ENCODE measurements at places on chromosomes 11 and 22. TPM values are rescaled to one million over a fixed set of nuclear protein-coding genes. Genes with fewer than 3 reads are reported as not detected.

The HBB gene
- 127 TPM for polyA plus RNA-seq

DNA sequence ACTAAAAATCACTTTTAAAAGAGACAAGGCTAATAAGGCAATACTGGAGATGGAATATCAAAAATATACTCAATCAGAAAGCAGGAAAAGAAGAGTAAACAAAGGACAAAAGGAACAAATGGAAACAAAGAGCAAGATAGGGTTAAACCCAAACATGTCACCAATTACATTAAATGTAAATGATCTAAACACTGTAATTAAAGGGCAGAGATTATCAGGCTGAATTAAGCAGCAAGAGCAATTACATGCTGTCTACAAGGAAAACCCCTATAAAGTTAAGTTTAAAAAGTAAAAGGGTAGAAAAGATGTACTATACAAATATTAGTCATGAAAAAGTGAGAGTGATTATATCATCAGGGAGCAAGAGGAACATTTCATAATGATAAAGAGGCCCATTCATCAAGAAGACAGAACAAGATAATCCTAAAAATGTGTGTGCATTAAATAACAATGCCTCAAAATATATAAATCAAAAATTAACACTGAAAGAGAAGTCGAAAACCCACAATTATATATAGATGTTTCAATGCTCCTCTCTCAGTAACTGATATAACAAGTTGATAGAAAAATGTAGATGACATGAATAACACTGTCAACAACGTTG, 56.8 kb downstream of the ALX4 start:
- DNase-seq = no peak

GRCh38 chr11:103537904-103538502, 428.8 kb downstream of the DYNC2H1 start:
- no peak for DNase-seq

DNA sequence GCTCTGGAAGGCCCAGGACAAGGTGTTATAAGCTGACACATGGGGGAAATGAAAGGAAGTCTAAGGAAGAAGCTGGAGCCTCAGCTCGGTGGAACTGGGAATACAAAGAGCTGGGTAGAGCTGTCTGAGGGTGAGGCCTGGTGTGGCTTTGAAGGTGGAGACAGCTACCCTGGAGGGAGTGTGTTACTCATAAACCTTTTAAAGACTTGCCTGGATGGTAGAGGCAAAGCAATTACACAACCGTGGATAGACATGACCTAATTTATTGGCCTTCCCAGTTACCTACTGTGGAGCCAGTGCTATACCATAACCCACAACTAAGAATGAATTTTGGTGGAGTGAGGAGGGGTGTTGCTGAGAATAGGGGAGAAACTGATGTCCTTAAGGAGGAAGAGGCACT, 22.6 kb downstream of the EXPH5 start:
- DNase-seq = no peak

DNA sequence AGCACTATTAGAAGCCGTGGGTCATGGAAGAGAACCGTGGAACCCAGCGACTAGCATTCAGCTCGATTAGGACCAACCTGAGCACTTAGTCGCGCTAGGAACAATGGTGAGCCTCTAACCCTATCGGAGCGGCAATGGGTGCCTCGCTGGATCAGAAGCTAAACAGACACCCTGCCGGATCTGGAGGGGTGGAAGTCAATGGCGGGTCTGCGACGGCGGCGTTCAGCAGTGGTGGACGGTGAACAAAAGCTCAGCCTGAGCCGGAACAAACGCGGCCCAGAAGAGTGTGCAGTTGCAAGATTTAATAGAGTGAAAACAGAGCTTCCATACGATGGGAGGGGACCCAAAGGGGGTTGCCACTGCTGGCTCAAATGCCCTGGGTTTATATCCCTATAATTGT, 391.8 kb upstream of the DDI1 start:
- DNase-seq = no peak

The TMEM45B gene
- polyA plus RNA-seq = 23.4 TPM

The GLB1L2 gene
- 23.9 TPM for polyA plus RNA-seq

- no peak for DNase-seq
These were observed 107.4 kb downstream of the RASSF10 start for GRCh38 chr11:13116491-13116890.

DNA sequence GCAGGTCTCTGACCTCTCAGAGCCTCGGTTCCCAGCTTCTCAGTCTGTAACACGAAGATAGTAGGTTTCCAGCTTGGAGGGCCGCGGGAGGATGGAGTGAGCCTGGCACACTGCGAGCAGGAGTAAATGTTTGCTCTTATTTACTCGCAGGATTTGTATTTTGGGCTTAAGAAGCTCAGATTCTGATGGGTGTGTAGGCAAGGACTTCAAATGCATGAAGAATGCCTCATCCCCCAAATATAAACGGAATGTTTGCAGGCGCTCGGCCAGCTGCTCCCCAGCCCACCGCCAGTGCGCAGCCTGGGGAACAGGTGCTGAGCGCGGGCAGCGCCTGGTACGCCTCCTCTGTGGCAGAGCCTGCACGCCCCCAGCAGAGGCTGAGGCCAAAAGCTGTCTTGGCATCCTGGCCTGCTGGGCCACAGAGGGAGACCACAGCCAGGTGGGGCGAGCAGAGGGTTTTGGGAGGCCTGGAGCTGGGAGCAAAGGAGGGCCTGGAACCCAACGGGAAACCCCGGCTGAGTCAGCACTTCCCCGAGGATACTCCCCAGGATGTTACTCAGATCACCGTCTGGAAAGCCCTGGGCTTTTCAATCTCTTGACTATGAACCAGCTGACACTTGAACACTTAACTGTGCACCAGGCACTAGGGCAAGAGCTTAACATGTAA, 9.4 kb downstream of the EHD1 start:
- no peak for DNase-seq

The OOSP1 gene
- polyA plus RNA-seq = 0.34 TPM

The RIMBP3C gene
- polyA plus RNA-seq = 0.50 TPM

DNA sequence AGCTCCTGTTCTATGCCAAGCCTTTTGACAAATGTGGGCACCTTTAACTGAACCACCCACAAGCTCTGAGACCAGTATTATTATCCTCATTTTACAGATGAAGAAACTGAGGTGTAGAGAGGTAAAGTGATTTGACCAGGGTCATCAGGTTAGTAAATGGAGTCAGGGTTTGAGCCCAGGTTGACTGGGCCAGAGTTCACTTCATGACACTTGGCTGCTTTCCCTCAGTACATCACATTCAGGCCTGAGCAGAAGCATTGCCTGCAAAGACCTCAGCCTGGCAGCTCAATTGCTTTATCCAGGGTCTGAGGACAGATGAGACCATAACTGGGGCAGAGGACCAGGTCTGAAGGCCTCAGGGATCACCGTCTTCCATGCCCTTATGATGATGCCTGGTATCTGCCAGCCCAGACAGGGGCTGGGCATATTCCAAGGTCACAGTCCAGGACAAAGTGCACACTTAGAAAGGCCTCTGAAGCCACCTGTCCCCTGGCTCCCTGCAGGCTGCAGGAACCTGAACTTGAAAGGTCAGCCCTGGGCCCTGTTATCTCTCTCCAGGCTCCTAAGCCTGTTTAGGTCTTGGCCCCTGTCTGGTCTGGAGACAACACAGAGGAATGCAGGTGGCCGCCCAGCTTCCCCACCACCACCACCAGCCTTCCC, 32.0 kb downstream of the POU2AF3 start:
- DNase-seq = no peak

- DNase-seq = no peak
These were observed 18.9 kb downstream of the COPB1 start for GRCh38 chr11:14480716-14481115.

DNA sequence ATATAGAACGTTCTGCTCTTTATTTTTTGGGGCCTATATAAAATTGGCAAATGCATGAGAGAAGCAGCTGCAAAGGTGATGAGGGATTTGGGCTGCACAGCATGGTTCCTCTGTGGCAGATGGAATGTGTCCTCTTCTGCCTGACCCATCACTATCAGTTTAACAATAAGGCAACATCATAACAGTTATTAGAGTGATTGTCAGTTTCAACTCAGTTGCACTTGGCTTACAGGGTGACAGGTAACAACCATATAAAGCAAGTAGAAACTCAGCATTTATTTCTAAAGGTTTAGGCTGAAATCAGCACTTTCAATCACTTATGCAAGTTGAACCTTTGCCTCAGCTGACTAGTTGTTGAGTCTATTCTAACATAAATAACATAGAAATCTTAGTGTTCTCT, 935.4 kb upstream of the CHORDC1 start:
- DNase-seq = no peak

GRCh38 chr11:87804176-87804575, 371.1 kb downstream of the RAB38 start:
- DNase-seq = no peak

The NELL1 gene
- 3.4 TPM for polyA plus RNA-seq
